Thoracic aorta (tissue), 2 donors: ENCODE measurements at places on chromosomes 12 and 14. TPM values are rescaled to one million over a fixed set of nuclear protein-coding genes. Genes with fewer than 3 reads are reported as not detected.

DNA sequence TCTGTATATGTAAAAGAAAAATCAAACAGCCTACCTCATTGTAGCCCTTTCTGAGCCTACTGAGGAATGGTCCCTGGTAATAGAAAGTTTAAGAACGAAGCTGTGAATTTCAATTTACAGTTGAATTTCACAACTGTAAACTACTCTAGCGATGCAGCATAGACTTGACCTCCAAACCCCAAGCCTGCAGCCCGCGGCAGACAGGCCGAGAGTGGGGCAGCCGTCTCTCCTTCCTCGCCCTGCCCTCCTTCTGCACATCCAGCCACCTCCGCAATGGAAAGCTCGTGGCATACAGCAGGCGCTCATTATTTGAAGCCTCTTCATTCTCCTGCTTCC is 15.3 kb downstream of the RNASE2 start:
- no peak for DNase-seq

DNA sequence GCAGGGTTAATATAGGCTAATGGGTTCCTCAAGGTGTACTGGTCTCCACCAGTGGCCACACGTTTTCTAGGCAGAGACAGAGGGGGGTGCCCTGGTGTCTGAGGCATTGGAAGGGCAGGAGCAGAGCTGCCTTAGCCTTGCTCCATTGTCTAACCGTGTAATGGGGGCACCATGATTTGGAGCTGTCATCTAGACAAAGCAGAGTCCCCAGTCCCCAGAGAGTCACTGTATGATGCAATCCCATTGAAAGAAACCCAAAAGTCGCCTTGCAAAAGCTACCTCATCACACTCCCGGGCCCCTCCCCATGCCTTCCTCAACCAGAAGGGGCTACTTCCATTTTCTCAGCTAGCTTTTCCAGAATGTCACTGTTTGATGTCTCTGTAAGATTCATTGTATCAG is 487.1 kb downstream of the AACS start:
- no peak for DNase-seq

DNA sequence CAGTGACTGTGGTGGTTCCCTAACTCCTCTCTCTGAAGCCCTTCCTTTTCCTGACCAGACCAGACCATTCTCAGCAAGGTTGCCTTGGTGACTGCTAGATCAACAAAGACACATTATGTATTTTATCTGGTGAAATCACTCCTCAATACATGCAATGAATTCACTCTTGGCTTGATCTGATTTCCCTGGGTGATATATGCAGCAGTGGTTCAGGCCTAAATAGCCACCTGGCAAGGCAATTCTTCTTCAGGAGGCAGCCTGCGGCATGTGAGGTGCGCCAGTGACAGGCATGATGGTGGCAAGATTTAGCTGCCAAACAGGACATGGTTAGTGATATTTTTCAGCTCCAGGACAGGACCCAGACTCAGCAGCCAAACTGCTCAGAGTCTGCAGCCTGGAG is 350.3 kb upstream of the CCDC196 start:
- DNase-seq: no peak

DNA sequence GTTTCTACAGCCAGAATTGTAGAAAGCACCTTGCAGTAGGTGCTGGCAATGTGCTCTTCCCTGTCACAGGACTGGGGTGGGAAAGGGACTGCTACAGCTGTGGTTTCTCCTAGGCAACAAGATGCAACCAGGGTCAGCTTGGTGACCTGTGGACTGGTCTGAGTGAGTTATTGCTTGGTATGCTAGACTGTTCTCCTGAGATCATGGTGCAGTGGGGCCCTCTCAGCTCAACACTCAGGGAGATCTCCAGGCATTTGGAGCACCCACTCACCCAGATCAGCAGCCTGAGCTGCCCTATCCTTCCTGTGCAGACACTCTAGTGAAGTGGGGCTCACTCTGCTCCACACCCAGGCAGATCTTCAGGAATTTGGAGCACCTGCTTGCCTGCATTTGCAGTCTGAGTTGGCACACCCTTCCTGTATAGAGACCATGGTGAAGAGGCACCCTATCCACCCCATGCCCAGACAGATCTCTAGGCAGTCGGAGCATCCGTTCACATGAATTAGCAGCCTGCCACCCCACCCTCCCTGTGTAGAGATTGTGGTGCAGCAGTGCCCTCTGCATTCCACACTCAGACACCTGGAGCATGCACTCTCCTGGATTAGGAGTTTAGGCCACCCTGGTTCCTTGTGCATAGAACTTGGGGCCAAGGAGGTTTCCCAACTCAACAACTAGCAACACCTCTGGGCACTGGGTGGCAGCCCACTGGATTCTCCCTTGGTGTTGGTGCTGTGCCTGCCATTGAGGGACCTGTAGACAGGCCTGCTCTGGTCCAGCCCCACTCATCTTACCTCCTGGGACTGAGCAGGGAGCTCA is 3.8 kb upstream of the FAM186B start:
- no peak for DNase-seq

DNA sequence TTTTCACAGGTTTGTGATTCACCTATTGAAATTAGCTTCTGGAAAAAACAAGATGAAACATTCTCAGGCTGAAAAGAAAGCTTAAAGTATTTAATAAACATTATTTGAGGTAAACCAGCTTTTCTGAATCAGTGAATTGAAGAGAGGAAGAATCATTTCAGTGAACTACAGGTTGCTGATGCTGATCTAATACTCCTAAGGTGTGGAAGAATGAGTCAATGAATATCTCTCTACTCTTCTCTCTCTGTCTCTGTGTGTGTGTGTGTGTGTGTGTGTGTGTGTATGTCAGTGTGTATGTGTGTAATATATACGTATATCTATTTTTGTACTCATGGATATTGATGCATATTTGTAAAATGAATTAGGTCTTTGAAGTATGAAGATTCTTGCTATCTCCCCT is 312.2 kb downstream of the SSPN start:
- DNase-seq: no peak

DNA sequence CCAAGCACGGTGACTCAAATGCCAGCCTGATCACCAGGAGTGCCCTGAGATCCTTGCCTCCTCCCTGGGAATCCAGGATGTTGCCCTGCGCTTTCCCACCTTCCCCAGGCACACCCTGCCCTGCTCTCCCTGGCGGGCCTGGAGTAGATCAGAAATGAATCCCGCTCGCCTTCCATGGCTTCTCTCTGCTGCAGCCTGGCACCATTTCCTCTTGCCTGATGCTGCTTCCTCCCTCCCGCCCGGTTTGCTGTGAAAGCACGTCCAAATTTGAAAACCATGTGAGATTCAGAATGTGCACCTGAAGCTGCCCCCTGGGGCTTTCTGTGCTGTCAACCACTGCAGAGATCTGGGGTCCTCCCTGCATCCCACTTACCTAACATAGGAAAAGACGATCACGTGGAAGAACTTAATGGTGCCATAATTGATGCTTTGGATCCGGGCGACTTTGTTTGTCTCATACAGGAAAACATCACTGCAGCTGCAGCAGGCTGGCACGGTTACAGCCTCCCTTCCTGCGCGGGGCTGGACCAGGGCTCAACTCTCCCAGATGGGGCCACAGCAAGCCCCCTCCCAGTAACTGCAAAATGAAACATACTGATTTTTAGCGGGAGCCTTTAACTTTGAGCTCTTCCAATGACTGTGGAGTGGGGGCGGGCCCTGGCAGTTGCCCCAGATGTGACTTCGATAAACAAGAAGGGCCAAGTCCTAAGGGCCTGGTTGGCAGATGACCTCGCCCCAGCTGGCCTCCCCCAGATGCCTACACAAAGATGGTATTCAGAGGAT is 24.9 kb upstream of the C12orf76 start:
- no peak for DNase-seq

DNA sequence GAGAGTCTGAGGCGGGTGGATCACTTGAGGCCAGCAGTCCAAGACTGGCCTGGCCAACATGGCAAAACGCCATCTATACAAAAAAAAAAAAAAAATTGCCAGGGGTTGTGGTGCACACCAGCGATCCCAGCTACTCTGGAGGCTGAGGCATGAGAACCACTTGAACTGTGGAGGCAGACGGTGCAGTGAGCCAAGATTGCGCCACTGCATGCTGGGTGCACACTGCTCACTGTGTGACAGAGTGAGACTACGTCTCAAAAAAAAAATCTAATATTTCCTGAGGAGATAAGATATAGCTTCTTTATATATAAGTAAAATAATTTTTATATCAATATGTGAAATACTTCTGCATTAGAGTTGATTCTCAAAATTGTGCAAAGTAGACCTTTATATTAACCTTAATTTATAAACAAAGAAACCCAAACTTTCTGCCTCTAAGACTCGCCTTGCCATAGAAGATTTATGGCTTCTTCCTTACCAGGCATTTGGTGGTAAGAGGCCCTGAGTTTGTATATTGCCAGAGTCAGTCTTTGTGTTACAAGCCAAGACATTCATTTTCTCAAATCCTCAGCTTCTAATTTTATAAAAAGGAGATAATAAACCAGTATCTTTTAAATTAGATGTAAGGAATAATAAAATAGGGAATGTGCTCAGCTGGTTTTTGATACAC is 1226.7 kb downstream of the FLRT2 start:
- no peak for DNase-seq

- no peak for DNase-seq
Observed at GRCh38 chr12:93896427-93896826, 219.3 kb downstream of the CRADD start.

DNA sequence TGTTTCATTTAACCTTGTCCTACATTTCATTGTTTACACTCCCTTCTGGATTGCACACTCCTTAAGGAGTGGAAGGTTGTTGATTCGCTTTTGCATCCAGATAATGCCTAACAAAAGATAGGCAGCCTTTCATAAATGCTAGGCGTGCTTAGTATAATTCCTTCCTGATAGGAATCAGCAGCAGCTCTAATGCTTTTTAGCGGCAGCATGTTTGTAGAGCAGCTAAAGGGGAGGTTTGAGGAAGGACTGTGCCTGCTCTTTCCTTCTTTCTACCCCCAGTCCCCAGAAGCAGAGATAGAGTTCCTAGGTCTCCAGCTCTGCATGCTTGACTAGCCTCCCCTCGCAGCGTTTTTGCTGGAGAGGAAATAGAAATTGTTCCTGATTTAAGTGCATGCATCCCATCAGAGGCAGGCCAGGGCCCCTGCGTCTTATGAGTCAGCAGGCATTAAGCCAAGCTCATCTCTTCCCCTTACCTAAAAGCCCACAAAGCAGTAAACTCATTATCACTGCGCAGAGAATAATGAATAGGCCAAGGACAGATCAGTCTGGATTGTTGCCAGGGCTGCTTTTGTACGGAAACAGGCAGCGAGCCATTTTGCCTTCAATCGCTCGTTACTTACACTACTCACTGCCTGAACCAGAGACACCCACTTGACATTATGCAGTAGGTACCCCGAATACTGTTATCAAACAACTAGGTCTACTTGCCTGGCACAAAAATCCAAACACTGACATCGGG is 14.0 kb upstream of the TBPL2 start:
- no peak for DNase-seq

GRCh38 chr12:14362352-14362751 is 3.1 kb upstream of the ATF7IP start:
- no peak for DNase-seq

Gene KRT4
- not detected for total RNA-seq

Gene CTSG
- total RNA-seq: 4.1 TPM

Gene OR6C76
- total RNA-seq: not detected

Gene TSPAN19
- total RNA-seq: not detected
